ENCODE measurements at places on chromosomes 12 and 14.

- DNase-seq = no peak
Observed at GRCh38 chr12:30696486-30696885, 817 bp upstream of the IPO8 start.

DNA sequence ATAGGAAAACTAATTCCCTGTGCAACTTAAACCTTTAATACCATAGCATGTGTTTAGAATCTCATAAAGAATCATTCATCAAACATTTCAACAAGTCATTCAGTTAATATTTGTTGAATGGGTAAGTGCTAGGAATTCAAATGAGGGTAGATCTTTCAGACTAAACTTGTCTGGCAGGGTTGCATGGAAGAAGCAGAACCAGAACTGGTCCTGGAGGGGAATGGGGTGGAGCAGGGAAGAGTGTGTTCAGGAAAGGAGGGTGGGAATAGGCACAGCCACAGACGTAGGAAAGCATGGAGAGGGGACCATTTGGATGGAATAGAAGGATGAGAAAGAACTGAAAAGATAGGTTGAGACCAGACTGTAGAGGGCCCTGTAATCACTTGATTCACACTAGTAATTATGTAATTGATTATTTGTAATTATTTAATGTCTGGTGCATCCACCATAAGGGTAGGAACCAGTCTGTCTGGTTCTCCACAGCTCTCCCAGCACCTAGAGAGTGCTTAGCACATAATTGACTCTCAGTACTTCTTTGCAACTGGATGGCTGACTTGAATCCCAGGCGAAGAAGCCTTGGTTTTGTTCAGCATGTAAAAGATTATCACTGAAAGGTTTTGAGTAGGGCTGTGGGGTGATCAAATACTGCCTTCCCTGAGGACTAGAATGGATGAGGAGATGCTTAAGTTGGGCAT lies 3.0 kb upstream of the MAP3K9 start:
- DNase-seq = no peak

DNA sequence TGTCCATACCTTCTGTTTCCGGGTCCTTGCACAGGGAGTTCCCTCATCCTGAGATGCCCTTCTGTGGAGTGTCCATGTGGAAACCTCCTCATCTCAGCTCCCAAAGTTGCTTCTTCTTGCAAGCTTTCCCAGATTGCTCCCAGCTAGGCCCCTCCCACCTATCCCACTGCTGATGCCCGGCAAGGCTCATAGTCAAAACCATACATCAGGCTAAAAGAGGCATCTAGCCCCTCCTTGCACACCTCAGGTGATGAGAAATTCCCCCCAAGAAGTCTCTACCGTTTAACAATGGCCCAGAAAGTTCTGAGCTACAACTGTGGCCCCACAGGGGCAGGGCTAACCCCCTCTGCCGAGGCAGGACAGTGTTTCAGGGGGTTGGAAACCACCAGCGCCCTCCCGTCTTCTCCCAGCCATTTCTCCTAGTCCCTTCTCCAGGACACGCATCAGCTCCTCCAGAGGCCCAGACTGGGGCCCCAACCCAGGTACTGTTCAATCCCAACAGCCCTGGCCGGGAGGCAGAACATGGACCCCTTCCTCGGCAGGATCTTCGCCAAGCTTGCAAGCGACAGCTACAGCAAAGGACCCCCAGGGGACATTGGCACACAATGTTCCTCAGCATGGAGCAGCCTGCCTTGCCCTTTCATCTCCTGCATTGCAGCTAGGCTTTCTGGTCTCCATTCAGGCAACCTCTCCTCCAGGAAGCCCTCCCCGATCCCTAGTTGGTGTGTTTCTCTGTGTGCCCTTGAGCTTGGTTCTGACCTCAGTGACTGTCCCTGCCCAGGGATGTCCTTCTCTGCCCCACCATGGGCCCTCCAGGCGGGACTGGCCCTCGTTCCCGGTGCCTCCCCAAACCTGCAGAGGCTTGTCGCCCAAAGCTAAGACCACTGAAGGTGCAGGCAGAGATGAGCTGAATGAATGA lies 4.5 kb upstream of the BEGAIN start:
- no peak for DNase-seq

DNA sequence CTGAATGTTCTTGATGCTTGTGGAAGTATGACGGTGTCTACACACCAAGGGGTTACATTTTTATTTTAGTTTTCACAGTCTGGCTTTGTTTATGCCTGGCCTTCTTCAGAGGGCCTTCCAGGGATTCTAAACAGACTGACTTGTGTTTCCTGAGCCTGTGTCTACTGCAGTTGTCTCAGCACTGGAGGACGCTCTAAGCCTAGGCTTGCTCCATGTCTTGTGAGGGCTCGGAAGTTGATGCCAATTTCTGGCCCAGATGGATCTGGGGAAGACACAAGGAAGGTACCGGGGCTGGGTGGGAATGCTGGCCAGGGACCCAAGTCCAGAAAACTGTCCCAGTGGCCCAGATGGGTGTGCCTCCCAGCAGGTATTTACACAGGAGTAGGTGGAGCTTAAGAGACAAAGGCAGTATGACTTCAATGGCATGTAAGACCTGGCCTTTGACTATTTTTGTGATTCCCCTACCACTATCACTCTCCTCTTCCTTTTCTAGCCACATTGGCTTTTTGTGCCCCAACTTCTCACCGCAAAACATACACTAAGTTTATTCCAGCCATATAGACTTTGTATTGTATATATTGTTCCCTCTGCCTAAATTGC lies 56.9 kb downstream of the GPR137C start:
- no peak for DNase-seq

DNA sequence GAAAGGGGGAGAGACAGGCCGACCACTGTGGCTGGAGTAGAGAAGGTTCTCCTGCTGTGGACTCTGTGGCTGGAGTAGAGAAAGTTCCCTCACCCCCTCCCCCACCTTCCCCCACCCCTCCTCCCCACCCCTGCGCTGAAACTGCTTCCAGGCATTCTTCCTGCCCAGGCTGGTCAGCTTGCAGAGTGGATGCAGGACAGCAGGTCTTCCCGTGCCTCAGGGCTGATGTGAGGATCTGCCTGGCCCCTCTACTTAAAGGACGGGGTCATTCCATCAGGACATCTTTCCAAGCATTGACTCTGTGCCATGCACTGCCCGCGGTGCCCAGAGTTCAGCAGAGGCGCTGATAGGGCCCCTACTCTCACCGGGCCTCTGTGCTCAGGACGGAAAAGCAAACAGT lies 13.2 kb upstream of the RIMBP2 start:
- DNase-seq = no peak

DNA sequence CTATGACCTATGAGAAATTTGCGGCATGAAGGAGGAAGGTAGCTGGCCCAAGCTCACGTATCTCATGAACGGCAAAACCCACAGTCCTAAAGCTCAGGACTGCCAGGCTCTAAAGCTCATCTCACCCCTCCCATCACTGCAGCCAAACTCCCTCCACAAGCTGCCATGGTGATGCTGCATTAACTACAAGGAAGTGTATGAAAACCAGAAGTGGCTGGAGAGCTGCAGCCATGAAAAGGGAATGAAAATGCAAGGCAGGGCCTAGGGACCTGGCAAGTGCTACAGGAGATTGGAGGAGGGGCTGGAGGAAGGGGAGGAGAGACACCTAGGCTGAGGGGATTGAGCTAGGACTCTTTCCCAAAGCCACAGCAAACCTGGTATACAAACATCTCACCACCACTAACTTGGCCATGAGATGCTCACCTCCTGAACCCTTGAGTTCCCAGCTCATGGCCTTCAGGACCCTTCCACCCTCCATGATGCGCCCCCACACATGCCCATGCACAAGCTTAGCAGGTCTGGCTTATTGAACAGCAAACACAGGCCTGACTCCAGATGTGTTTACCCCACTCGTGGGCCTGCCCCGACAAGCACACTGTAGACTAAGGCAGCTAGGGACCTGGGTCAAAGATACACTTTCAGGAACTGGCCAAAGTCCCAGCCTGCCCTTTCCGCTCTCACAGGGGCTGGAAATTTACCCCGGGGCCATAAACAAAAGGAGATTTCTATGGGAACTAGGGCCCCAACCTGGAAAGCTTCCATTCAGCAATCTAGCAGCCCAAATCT lies 42.0 kb downstream of the LTBP2 start:
- DNase-seq = no peak

DNA sequence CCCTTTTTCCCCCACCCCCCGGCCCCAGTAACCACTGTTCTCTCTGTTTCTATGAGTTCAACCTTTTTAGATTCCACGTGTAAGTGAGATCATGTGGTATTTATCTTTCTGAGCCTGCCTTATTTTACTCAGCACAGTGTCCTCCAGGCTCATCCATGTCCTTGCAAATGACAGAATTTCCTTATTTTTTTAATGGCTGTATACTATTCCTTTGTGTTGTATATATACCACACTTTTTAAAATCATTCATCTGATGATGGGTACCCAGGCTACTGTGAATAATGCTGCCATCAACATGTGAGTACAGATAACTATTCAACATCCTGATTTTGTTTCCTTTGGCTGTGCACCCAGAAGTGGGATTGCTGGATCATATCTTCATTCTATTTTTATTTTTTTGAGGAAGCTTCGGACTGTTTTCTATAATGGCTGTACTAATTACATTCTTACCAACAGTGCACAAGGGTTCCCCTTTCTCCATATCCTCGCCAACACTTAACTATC lies 54.7 kb downstream of the DDX51 start:
- no peak for DNase-seq

DNA sequence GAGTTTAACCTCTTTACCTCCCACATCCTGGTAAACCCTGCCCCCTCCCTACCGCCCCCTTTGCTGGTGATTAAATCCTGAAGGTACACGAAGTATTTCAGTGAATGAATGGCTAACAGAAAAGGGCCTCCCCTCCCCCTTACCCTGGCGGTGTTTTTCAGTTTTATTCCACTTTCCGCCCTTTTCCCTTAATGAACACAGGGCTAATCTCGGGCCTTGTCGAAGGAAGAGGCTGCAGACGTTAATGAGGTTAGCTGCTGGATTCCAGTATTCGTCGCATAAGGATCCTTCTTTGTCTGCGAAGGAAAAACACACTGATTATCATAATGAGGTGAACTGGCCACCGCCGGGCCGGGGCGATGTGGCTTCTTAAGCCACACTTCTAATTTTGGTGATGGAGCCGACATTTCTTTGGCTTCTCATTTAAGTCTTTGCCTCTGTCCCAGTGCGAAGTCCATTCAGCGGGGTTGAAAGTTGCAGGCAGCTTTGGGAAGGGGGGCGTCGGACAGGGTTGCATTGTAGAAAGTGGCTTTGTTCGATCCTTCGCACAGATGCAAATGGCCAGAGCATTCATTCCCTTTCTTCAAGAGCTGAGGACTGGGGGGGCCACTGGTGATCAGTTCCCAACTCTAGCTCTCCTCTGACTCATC lies 6.5 kb downstream of the MEG3 start:
- no peak for DNase-seq

- no peak for DNase-seq
Observed at GRCh38 chr14:69088586-69088985, 64.3 kb downstream of the DCAF5 start.

GRCh38 chr14:104051092-104051813 lies 34.2 kb upstream of the ASPG start:
- DNase-seq = no peak

- DNase-seq = no peak
Observed at GRCh38 chr12:127430401-127430800, 836.6 kb upstream of the TMEM132C start.

DNA sequence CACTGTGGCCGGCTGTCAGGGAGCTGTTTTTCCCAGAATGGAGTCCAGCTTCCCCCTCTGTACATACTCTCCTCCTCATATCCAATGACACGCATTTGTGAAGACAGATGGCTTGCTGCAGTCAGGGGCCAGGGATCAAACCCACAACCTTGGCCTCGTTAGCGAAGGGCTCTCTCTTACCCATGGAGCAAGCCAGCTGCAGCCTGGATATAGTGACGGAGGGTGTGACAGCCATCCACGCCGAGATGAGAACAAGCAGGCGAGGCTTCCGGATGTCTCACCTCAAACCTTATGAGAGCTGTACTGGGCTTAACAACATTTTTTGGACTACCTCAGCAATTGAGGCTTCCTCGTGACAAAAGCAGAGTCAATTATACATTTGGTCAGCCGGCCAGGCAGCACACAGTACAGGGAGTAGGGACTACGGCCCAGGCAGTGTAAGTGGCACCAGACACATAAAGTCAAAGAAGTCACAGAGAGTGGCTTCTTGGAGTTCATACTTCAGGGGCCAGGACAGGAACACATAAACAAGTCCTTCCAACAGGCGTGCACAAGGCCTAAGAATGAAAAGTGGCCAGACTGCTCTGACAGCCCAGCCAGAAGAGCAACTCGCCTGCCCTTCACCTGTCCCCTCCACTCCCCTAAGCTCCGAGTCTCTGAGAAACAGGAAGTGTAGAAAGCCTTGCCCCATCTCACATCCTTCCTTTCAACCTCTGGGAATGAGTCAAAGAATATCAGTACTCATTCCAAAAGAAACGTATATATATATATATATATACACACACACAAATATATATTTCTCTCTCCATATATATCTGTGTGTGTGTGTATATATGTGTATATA lies 115.1 kb downstream of the TTC7B start:
- DNase-seq = no peak

DNA sequence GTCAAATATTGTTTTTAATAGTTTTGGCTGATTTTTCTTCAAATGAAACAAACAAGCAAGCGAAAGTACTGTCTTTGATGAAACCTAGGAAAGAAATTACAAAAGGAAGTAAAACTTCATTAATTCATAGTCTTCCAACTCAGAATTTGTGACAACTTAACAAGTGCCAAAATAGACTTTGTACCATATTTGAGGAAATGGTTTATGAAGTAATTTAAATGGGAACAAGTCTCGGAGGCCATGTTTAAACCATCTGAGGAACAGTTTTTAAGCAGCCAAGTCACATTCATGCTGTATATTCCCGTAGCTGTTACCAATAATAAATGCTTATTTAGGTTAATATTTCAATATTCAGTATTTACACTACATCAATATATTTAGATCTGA lies 745 bp upstream of the ARHGDIB start:
- no peak for DNase-seq

- DNase-seq = no peak
Observed at GRCh38 chr12:57852620-57853500, 6.3 kb upstream of the CTDSP2 start.

DNA sequence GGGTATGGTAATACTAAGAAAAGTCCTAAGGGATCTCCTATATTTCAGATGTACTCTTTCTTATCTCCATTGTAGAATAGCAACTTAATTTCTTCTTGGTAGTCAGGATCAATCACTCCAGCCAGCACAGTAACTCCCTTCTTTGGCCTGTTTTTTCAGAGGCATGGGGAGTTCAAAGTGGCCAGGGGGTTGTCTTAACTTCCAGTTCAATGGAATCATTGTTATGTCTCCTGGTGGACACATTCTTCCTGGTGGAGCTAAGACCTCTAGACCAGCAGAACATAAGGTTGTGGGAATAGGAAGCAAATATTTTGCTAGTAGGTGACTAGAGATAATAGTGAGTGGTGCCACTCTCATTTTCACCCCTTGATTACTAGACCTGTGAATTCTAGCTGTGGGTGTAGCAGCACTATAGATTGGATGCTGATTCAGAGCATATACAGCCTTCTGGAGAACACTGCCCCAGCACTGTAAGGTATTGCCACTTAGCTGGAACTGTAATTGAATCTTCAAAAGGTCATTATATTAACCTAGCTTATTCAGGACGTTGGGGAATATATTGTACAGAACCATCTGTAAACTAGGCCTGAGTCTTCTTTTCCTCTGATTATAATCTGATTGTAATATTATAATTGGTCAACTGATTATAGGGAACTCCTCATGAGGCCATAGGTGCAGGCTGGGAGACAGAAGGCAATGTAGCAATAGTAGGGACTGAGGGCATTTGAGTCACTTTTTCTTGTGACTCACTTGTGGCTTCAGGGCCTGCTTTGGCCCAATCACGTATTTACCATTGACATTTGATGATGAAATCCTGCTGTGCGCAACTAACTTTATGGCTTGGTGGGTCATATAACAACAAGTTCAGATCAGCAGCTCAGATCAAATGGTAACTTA lies 60.2 kb upstream of the ATP2B1 start:
- DNase-seq = no peak

GRCh38 chr14:75432411-75432810 lies 4.6 kb downstream of the JDP2 start:
- no peak for DNase-seq
